Activated naive CD8-positive, alpha-beta T cell treated with anti-CD3 and anti-CD28 coated beads, Interleukin-2, amount 50 U/mL, for 16 hours (primary cell): ENCODE measurements at places on chromosomes 2 and 18.

GRCh38 chr2:222088561-222088960 lies 210.2 kb downstream of the PAX3 start:
- no peak for DNase-seq

DNA sequence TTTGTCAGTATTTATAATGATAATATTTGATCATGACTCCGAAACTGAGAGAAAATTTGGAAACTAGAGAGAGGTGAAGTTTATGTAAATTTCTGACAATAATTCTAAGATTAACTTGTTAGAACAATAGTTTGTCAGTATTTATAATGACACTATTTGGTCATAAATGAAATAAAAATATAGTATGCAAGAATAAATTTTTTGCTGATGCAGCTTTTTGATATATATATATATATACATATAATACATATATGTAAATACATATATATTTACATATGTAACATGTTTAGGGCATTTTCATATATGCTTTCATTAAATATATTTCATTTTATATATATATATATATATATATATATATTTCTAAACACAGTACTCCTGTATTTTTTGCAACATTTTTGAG lies 1158.1 kb downstream of the LRP1B start:
- DNase-seq = no peak

- DNase-seq = no peak
Measured at GRCh38 chr18:67517444-67517765, 885 bp upstream of the DSEL start.

DNA sequence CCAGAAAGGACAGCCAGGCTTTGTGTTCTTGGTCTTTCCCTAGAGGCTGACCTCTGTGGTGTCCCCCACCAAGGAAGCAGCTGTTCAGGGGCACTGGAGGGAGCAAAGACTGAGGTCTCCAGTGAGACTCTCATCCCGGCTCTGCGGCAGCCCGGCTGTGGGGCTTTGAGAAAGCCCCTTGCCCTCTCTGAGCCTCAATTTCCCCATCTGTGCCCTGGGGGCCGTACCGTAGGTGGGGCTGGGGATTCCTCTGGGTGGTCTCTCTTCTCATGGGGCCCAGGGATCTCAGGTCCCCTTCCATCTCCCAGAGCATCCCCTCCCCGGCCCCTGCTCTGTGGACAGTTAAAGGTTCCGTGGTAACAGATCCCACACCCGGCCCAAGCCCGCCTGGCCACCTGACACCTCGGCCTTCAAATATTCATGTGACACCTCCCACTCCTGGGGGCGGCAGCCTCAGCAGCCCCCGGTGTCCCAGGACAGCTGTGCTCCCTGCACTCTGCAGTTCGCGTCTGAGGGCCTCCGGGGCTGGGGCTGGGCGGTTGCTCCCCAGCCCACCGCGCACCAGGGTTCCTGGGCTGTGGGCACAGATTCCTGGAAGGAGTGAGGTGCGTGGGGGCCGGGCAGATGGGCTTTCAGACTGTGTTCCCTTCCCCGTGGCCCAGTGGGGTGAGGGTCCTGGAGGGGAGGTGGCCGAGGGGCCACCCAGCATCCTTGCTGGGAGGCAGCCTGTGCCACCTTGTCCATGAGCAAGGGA lies 15.1 kb upstream of the KLHL30 start:
- no peak for DNase-seq

DNA sequence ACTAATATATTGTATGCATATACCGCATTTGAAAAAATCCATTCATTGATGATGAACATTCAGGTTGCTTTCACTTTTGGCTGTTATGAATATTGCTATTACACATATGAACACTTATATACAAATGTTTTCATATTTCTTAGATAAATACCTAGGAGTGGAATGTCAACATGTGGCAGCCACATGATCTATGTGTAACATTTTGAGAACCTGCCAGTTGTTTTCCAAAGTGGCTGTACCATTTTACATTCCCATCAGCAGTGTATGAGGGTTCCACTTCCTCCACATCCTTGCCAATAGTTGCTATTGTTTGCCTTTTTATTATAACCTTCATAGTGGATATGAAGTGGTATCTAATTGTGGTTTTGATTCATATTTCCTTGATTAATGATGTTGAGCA lies 40.5 kb downstream of the CCDC85A start:
- DNase-seq = no peak

- DNase-seq = no peak
Measured at GRCh38 chr18:35444636-35445035, 53.1 kb downstream of the INO80C start.

- no peak for DNase-seq
Measured at GRCh38 chr18:808086-808485, 4.0 kb downstream of the YES1 start.

DNA sequence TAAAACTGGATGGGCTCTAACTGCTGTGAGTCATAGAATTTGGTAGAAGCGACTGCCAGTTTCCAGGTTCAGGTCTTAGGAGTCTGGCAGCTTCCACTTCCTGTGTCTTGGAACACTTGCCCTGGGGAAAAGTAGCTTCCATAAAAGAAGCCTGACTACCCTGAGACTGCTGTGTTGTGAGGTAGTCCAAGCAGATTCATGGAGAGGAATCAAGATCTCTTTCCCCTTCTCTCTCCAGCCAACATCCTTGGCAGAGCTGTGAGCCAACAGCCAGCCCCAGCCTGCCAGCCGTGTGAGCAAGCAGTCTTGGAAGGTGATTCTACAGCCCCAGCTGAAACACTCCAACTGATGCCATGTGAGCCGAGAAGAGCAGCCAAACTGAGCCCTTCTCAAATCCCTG lies 33.7 kb downstream of the SLC20A1 start:
- DNase-seq = no peak

GRCh38 chr2:25701801-25702200 lies 28.4 kb upstream of the DTNB start:
- DNase-seq = no peak

- no peak for DNase-seq
Measured at GRCh38 chr2:40178971-40179370, 272.9 kb downstream of the SLC8A1 start.

GRCh38 chr18:685438-685837 lies 27.0 kb downstream of the ENOSF1 start:
- no peak for DNase-seq

DNA sequence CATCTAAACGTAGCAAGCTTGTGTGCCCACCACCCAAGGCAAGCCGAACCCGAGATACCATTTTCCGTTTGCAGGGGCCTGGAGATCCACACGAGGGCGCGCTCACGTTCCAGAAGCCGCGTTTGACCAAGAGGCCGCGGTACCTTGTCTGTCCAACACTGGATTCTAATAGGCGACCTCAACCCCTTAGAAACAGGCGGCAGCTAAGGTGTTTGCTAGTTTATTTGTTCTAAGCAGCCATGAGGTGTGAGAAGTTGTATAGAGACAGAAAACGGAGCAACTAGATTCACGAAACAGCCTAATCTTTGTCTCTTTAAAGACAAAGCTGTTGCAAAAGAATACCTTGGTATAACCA lies 4.2 kb downstream of the HOXD11 start:
- no peak for DNase-seq

DNA sequence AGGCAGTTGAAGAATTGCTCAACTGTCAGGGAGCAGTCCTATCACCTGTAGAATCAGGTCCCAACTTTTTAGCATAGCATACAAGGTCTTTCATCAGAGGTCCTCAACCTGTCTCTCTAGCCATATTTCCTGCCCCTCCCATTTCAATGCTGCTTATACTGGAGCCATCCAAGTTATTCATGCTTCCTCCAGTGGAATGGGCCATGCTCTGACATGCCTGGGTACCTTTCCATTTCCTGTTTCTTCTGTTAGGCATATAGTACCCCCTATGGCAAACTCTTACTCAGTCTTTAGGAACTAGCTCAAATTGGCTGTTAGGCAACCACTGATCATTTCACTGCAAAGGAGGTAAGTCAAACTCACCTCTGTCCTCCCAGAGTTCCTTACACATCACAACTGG lies 51.0 kb upstream of the ABCA12 start:
- no peak for DNase-seq

- DNase-seq = no peak
Measured at GRCh38 chr18:21330122-21330701, 88.2 kb downstream of the GREB1L start.

DNA sequence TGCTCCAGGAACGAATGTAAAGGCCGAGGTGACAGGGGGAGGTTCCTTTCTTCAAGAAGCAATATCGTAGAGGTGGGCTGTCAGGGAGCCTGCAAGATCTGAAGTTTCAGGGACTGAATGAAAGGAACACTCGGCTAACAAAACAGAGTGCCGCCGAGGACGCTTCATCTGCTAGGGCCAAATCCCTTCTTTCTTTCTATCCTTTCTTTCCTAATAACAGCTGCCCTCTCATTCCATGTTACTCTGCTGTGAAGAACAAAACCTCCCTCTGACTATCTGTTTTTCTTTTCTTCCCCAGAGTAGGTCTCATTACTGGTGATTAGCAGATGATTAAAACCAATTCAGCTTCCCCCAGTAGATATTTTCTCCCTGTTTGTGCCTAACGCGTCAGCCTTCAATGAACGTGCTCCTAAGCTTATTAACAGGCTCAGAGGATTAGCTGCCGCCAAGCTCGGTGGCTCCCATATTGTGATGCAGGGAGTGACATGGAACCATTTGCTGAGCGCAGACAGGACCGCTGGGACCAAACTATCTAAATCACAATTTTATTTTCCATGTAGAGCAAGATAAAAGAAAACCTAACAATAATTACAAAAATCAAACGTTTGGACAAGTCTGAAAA lies 414.6 kb downstream of the TMEM182 start:
- no peak for DNase-seq

DNA sequence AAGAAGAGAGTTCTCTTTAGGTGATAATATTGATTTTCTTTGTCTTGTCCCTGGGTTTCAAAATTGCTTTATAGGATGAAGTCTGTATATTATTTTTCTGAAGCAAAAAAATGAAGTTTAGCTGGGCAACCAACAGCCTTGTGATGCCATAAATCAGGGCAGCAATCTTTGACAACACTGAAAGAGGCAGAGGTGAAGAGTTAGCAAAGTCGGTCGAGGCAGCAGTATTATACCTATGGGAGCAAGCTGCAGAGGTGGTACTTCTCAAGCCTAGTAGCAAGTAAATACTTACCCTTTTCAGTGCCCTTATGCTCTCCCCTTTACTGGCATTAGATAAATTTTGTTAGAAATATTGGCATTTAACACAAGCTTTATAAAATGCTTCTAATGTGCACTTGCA lies 92.9 kb downstream of the NETO1 start:
- DNase-seq = no peak

- DNase-seq = no peak
Measured at GRCh38 chr2:30655660-30656059, 151.6 kb downstream of the CAPN13 start.

DNA sequence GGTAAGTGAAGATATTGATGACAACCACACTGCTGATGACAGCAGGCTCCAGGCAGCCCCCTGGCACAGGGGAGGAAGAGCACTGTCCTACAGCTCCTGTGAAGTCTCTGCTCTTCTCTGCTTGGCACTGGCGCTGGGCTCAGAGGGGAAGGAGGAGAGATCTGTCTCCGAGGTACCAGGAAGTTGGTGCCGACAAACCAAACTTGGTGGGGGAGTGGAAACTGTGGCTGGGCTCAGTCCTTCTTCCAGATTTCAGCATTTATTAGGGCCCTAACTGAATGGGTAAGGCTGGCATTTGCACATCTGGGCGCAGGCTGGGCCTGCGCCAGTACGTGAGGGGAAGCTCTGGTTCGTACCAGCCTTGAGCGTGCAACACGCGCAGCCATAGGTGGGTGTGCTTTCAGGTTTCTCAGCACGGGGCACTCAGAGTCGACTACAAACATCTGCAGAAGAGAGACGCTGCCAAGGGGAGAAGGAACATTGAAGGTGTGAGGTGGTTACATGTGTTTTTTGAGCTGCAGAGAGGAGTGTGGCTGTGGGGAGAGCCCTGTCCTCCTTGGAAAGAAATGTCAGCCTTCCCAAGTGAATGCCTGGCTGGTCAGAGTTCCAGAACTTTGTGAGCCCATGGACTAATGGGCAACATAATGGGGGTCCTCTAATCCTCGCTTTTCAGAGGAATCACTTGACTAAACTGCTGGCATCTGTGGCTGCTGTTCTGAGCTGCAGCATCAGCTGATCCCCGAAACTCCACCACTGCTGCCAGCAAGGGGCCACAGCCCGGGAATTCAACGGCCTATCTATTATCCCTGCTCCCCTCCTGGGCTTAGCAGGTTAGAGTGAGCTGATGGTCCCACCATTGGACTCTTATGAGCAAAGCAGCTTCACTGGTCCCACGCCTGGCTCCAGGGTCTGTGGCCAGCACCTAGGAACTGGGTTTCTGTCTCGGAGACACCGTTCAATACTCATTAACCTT lies 55.2 kb upstream of the SEMA4C start:
- DNase-seq = no peak

DNA sequence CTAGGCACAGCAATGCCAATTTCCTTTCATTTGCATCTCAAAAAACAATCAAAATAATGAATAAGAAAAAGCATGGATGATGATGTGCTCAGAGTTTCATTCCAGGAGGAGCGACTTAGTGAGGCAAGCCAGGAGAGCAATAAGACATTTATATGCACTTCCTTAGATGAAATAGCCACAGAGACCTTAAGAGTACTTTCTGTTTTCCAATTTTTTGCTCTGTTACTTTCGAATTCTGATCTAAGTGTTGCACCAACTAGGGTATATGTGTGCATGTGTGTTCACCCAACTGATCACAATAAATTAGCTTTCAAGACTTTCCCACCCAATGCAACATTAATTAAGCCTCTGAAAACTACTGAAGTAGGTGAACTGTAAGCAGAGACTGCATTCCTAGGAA lies 709 bp downstream of the RAB27B start:
- DNase-seq = no peak

DNA sequence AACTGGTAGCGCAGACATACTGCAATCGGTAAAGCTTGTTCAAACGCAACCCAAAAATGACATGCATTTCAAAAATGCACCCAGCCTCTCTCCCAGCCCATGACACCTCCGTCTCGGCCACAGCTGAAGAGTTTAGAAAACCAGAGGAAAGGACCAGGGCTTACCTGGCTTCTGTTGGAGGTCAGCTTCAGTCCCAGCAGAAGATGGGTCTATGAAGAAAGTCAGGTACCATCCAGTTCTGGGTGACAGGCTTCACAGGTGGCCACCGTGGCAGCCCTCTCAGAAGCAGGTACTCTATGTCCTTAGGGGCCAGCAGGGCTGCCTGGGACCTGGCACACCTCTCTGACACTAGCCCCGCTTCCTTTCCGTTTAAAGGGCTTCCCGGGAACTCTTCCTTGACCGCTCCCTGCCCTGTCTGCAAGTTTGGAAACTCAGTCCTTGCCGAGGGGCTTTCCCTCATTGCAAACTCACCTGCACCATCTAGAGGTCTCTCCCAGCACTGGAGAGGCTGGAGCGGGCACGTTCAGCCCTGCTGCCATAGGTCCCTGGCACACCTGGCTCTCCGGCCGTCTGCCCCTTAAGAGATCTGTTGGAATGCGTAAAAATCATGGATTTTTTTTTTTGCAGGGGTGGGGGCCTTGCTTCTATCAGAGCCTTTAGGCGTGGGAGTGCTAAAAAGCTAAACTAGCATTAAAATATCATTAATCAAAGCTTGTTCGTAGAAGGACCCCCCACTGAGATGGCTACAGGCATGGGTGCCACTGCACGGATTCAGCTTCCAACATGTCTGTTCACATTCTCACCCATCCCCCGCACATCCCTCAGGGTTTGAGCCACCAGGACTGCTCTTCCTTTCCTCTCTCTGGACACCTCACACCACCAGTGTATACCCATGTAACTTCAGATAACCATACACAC lies at the start of gene EDAR:
EDAR (minus strand) TSS at position 425 of the 918 bp plus-strand sequence. CDS start 58,206 bp downstream, outside the sequence.
- peak; percentile 8 for DNase-seq
